ENCODE measurements at places on chromosomes 4 and X.

- DNase-seq = no peak
Observed at GRCh38 chrX:74784629-74785028, 140.6 kb downstream of the NEXMIF start.

GRCh38 chrX:39459952-39460351 is 637.8 kb downstream of the BCOR start:
- DNase-seq = no peak

GRCh38 chrX:2928191-2928582 is 952 bp downstream of the ARSD start:
- no peak for DNase-seq

GRCh38 chr4:72394012-72394663 is 174.9 kb downstream of the ADAMTS3 start:
- DNase-seq = no peak

- DNase-seq = no peak
Observed at GRCh38 chr4:70196857-70197256, 1.3 kb downstream of the ODAM start.

DNA sequence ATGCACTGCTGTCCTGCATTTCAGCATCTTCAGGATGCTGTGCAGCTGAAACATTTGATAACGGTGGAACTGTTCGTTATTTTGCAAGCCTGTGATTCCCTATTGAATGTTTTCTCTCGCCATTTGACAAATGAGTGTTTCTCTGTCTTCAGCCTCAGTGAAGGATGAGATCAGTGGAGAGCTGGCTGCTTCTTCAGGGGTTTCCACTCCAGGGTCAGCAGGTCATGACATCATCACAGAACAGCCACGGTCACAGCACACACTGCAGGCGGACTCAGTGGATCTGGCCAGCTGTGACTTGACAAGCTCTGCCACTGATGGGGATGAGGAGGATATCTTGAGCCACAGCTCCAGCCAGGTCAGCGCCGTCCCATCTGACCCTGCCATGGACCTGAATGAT is 52.6 kb downstream of the HTT start:
- no peak for DNase-seq

DNA sequence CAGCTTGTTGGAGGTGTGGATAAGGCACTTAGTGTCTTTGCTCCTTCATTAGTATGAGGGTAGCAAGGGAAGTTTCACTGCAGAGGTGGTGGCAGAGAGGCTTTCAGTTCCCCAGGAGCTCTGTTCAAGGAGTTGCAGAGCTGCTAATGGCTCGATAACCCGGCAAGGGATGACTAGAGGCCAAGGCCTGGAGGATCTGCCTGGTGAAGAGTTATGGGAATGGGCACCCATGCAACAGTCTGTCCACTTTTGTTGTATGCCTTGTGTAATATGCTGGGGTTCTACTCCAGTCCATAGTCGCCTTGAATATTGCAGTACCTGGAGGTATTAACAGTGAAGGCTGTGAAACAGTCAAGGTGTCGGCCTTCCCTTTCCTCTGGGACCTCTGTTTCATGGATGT is 67.8 kb upstream of the NBDY start:
- no peak for DNase-seq

Data from AG04449 (cell line).